ENCODE measurements at places on chromosomes 13 and 19.
A peak's percentile ranks its signal among the peaks of the same experiment; 100 is the strongest.

DNA sequence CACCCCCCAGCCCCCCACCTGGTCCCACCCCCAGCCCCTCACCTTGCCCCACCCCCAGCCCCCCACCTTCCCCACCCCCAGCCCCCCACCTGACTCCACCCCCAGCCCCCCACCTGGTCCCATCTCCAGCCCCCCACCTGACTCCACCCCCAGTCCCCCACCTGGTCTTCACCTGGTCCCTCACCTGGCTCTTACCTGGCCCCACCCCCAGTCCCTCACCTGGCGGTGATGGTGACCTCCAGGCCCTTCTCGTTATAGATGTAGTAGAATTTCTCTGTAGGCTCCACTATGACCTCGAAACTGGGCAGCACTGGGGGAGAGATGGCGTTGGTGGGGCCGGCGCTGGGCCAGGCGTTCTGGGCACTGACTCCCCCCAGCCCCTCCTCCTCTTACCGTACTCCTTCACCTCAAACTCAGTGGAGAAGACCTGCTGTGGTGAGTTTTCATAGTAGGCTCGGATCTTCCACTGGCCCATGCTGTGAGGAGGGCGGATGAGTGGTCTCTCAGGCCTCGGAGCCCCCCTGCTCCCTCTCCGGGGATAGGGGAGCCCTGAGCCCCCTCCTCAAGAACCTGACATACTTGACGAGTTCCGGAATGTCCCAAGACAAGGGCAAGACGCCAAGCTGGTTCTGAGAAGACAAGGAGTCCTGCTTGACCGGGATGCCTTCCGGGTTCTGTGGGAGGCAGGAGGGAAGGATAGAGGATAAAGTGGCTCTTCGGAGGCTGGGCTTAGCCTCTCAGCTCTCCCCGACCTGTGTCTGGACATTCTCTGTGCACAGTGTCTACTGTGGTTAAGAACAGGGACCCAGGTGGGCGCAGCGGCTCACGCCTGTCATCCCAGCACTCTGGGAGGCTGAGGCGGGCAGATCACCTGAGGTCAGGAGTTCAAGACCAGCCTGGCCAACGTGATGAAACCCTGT, 6.4 kb downstream of the C3 start:
- no peak for DNase-seq

- no peak for DNase-seq
These were observed 74.3 kb upstream of the ATP12A start for GRCh38 chr13:24605923-24606372.

DNA sequence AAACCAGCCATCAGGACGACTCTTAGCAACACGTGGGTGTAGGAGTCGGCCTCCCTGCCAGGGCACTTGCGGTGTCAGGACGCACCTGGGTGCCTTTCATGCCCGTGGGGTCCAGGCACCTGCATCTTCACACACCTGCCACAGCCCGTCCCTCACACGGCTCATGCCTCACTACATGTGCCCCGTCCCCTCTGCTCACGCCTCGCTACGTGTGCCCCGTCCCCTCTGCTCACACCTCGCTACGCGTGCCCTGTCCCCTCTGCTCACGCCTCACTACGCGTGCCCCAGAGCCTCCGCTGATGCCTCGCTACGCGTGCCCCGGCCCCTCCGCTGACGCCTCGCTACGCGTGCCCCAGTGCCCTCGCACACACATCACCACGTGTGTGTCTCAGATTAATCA, 58.0 kb upstream of the F7 start:
- DNase-seq: no peak

GRCh38 chr19:46975011-46975924, 44.4 kb upstream of the NPAS1 start:
- DNase-seq: peak; percentile 54

DNA sequence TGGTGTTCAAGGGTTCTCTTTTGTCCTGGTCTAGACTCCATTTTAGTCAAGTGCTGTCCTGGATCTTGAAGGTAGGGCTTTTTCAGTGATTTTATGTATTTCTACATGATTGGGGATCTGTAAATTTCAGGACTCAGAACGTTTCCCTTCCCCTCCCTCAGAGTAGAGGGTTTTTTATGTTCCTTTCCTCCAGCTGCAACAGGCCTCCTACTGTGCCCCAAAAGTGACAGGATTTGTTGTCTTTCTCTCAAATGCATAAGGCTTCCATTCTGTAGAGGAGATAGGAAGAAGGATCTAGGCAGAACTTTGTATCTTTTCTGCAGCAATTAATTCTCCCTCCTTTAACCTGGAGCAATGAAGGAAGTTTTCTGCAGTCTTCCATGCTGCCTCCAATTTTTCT, 251.3 kb downstream of the MAB21L1 start:
- no peak for DNase-seq

DNA sequence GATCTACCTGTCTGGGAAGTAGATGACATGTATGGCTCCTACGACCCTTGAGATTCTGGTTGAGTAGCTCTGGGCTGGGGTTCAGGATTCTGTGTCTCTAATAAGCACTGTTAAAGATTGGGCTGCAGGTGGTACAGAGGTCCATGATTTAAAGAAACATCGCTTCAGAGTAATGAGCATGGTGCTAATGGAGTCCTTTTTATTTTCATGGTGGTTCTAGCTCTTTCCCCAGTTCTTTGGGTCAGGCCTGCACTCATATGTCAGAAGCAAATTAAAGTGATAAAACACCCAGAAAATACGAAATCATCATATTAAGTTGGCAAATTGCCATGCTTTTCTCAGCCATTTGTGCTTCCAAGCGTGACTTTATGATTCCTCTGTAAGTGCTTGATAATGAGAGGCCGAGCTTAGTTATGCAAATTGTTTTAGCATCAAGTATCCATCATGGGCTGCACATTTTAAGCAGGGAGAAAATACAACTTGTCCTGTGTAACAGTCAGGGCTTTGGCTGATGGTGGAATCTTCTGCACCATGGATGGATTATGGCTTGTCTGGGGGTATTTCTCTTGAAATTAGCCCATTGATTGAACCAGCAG, 45.1 kb downstream of the MTUS2 start:
- peak; percentile 53 for DNase-seq

- no peak for DNase-seq
These were observed 1.2 kb downstream of the PRKCG start for GRCh38 chr19:53883231-53883661.

DNA sequence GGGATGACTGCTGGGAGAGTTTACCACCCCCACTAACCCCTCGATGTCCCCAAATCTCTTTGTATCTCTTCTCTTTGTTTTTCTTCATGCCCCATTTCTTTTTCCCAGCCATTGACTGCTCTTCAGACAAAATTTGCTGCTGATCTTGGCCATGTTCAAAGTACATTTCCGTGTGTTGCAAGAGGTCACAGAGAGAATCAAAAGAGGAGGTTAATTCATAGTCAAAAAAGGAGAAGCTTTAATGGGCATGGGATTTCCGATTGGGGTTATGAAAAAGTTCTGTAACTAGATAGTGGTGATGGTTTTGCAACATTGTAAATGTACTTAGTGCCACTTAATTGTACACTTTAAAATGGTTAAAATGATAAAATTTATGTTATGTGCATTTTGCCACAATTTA, 121.1 kb downstream of the FLT1 start:
- no peak for DNase-seq

- DNase-seq: no peak
These were observed 12.3 kb upstream of the GPR18 start for GRCh38 chr13:99270518-99270917.

- no peak for DNase-seq
These were observed 2.8 kb downstream of the ACTN4 start for GRCh38 chr19:38650172-38650775.

DNA sequence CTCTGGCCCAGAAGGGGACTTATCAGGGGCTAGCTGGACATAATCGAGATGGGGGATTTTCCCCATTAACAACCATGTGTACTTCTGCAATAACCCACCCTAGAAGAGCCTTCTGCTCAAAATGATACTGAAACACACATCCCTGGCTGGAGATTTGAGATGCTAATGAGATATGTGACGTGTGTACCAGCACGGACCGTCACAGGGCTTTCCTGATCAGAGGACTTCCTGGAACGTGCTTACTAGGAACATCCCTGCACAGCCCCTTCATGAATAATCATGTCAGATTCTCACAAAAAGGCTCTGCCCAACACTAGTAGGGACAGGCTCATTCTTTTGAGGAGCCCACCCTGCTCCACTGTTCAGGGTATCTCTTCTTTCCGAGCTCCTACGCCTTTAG, 6.5 kb upstream of the ERVV-1 start:
- DNase-seq: no peak

- no peak for DNase-seq
These were observed 706.4 kb upstream of the KLHL1 start for GRCh38 chr13:70814684-70815083.

GRCh38 chr19:30070968-30071632, 129.1 kb downstream of the URI1 start:
- DNase-seq: no peak

GRCh38 chr13:95235974-95236373, 65.3 kb downstream of the ABCC4 start:
- no peak for DNase-seq

Measured in NCI-H524 treated with DMSO at 0.1 percent for 48 hours (cell line).